ENCODE measurements at places on chromosomes 4 and X.

- no peak for DNase-seq
These were observed 5.7 kb downstream of the SPON2 start for GRCh38 chr4:1166509-1167243.

DNA sequence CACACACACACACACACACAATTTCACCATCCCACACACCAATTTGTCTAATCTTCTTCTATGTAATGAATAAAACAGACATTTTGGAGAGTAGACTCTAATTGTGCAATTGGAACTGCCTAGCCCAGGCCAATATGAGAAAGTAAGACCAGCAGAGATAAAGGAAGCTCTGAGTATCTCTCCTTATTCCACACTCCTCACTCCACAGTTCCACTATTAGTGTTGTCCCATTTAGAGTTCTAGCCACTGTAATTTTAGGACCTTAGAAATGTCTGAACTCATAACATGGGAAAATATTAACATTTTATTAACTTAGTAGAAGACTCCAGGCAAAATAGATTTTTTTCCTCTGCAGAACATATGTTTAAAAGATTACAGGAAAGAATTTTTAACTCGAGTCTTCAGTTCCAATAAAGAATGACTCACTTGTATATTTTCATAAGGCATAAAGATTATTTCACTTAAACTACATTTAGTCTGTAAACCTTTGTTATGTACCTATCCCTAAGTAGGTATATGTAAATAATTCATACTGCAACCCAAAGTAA, 297.6 kb upstream of the INTU start:
- no peak for DNase-seq

DNA sequence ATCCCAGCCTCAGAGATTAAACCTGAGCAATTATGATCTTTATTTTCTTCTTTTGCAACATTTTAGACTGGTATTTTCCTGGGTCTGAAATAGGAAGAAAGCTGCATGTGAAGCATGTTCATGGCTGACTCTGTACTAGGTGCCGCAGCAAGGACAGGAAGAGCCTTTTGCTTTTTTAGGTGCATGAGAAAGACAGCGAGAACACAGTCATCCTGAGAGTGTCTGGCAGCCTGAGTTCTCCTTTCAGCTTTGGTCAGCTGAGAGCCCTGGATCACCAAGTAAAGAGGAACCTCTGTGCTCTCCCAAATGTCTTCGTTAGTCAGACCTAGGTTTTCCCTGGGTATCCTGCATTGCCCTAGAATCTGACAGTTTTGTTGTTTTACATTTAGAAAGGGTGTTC, 29.8 kb downstream of the FAM149A start:
- DNase-seq: no peak

GRCh38 chr4:137602436-137602835, 70.1 kb upstream of the PCDH18 start:
- no peak for DNase-seq

DNA sequence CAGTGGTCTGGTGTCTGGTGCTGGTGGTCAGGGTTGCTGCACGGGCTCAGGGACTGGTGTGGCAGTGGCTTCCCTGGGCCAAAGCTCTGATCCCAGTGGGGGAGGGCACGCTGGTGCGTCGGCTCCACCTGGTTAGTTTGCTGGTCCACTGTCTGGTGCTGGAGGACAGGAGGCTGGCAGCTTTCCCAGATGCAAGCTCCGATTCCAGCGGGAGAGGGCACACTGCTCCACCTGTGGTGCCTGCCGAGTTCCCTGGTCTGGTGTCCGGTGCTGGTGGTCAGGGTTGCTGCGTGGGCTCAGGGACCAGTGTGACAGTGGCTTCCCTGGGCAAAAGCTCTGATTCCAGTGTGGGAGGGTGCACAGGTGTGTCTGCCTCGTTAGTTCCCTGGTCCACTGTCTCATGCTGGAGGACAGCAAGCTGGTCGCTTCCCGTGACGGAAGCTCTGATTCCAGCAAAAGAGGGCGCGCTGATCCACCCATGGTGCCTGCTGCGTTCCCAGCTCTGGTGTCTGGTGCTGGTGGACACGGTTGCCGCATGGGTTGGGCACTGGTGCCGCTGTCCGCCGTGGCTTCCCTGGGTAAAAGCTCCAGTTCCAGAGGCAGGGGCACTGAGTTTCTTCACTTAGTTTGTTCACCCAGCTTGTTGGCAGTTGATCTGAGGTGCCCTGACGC, 5.8 kb downstream of the VMA21 start:
- no peak for DNase-seq

DNA sequence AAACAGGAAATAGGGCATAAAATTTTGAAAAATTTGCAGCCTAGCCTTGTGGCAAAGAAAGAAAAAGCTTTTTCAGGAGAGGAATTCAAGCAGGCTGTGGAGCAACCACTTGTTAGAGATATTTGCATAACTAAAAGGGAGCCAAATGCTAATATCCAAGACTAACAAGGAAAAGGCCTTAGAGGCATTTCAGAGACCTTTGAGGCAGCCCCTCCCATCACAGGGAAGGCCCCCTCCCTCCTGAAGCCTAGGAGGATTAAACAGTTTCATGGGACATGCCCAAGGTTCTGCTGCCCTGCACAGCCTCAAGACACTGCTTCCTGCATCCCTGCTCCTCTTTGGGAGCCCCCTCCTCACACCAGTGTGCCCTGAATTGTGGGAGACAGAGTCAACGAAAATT, 275.4 kb upstream of the SFRP2 start:
- no peak for DNase-seq

- DNase-seq: no peak
These were observed 46.4 kb upstream of the PARM1 start for GRCh38 chr4:74886484-74886883.

GRCh38 chrX:27884654-27885053, 76.9 kb downstream of the MAGEB10 start:
- DNase-seq: no peak

DNA sequence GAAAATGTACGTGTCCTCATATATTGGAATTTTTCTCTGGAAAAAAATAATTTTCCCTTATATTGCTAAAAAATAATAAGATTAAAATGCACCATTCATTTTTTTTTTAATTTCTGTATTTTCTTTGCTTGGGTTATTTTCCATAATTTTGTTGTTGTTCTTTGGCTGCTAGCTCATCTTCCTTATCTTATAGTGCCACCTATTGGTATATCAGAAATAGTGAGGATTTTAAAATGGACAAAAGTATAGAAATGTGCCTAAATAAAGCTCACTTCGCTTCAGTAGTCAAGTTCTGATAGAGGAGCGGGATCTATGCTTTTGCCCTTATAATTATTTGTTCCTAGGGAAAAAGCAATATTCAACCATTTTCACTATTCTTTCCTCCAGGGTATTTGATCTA, 134.8 kb downstream of the NAP1L3 start:
- no peak for DNase-seq

DNA sequence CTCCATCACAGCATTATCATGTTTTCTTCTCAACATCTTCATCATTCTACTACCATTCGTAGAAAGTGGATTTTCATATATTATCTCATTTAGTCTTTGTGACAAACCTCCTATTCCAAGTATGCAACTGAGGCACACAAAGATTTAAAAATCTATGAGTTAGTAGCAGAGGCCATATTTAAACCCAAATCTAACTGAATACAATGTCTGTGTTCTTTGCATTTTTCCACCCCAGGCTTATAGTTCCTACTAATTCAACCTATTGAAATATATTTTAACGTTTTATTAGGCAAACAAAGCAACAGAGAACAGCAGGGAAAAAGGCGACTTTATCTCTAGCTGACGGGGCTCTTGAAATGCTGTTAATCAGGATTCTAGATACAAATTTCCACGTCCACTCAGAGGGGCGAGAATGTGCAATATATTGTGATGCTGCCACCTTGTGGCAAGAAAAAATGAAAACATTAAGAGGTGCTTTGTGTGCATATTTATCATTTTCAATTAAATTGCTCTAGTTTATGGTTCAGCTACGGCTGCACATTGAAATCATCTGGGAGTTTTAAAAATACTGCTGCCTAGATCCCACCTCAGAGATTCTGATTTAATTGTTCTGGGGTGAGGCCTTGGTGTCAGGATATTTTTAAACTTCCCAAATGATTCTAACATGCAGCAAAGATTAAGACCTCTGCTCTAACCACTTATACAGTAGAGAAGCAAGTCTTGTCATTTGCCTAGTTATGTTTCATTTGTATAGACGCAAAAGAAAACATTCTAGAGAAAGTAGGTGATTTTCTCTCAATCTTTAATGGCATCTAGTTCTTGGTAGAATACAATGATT, 315.9 kb downstream of the MAPK10 start:
- no peak for DNase-seq

DNA sequence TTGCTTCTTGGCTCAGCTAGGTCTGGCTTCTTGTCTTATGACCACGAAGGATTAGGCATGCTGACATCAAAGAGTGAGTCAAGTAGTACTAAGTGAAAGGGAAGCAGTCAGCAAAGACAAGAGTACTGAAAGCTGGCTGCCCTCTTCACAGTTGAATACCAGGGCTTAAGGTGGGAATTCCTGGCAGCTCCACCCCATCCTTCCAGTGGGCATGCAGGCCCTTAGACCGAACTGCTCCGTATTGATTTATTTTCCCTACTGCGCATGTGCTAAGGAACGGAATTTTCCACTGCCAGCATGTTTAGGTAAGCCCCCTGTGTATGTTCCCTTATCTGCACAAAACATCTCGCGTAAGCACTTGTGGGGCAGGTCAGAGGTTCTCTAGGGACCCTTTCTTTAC, 2320.1 kb downstream of the ARAP2 start:
- no peak for DNase-seq

DNA sequence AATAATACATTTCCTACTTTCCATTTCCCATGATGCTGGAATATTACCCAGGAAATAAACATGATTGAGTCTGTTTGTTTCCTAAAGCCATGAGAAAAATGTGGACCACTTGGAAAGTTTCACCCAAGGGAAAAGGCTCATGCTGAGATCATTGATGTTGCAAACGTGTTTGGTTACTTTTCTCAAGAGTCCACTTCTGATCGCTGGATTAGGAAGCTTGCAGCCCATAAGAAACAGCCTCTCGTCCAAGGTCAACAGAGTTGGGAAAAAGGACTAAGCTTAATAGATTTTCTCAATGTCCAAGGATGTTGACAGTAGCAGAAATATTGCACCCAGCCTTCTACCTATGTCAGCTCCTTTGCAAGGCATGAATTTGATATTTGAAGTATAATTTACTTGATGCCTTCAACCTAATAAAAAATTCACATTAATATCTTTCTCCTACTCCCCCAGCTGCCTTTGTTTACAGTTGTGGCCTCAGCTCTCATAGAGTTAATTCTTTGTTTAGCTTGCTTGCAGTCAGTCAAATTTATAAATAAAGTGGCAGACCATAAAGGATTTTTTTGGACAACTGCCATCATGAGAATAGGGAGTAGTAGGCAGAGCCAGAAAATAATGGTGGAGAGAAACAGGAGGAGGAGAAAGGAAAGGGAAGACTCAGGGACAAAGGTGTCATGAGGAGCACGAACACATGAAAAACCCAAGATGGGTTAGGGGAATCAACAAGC, 65.6 kb upstream of the BLTP1 start:
- no peak for DNase-seq

DNA sequence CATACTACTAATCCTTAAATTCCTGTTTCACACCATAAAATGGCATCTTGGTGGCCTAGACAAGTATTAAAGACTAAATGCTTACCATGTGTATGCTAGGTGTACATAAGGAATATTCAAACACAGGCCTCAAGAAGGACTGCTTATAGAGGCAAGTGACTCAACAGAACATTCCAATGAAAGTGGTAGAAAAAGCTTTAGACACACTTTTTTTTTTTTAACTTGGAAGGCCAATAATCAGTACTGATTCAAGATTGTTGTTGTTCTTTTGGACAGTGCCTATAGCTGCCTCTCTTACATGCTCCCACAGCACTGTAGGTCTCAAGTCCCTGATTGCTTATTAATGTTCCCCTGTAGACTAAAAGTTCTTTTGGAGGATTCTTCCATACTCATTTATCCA, 77.6 kb downstream of the FBXL5 start:
- no peak for DNase-seq

DNA sequence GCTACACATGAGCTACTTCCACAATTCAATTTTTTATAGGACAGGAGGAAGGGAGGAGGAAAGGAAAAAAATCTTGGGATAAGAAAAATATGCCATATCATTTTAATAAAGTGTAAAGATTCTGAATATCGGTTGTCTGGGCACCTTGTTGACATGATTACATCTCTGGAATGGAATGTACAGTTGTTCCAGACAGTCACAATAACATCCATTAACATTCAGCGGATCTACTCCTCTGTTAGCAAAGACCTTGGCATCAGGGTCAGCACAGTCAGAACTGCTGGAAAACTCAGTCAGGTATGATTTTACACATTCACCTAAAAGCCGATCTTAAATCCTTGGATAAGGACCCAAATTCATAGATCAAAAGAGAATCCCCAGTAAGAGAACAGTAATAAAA, 85.4 kb upstream of the ARMCX2 start:
- DNase-seq: no peak

DNA sequence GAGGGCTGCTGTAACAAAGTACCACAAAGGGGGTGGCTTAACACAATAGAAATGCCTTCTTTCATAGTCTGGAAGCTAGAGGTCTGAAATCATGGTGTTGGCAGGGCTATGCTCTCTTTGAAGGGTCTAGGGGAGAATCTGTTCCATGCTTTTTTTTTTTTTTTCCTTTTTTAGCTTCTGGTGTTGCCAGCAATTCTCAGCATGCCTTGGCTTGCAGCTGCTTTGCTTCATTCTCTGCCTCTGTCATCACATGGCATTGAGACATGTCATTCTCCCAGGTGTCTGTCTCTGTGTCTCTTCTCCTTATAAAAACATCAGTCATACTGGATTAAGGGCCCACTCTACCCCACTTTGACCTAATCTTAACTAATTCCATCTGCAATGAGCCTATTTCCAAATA, 78.6 kb upstream of the BOD1L1 start:
- no peak for DNase-seq

GRCh38 chr4:111773858-111774257, 371.4 kb upstream of the FAM241A start:
- DNase-seq: no peak

- DNase-seq: no peak
These were observed 212.3 kb upstream of the RPS6KA3 start for GRCh38 chrX:20479048-20479447.

- no peak for DNase-seq
These were observed at the start of gene MID1 for GRCh38 chrX:10620121-10620699. Gene MID1 (minus strand): TSS chrX:10620585. CDS start chrX:10567547, 53,038 bp downstream.

- DNase-seq: no peak
These were observed 1099.5 kb upstream of the INTU start for GRCh38 chr4:126533146-126533805.

- no peak for DNase-seq
These were observed 77.6 kb downstream of the AFF1 start for GRCh38 chr4:87012265-87012953.

DNA sequence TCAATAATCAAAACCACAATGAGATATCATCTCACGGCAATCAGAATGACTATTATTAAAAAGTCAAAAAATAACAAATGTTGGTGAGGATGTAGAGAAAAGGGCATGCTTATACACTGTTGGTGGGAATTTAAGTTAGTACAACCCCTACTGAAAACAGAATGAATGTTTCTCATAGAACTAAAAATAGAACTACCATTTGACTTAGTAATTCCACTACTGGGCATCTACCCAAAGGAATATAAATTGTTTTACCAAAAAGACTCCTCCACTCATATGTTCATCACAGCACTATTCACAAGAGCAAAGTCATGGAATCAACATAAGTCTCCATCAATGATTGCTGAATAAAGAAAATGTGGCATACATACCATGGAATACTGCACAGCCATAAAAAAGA, 278.1 kb upstream of the ARSJ start:
- no peak for DNase-seq

GRCh38 chr4:40193016-40193571, 3.7 kb upstream of the RHOH start:
- no peak for DNase-seq

Data from activated effector memory CD4-positive, alpha-beta T cell treated with Interleukin-2 at 50 U/mL for 16 hours (primary cell).